ENCODE measurements at places on chromosomes 11 and 22.

DNA sequence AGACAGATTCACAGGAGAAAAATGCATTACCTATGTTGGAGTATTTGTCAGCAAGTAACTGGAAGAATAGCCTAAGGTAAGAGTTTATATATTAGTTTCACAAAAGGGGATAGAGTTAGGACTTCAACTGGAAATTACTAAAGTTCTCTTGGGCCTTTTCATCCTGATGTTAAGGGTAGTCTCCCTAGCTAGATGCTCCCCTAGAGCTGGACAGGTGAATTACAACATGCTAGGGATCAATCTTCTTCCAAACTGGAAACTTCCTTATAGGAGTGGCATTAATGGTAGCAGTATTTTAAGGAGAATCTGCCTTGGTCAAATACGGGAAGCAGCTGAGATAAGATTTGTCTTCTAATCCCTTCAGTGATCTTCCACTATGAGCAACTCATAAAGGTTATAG lies 632.8 kb upstream of the RAG2 start:
- DNase-seq: no peak

- no peak for DNase-seq
These were observed 3.1 kb downstream of the TNNT3 start for GRCh38 chr11:1922481-1923081.

GRCh38 chr11:76102802-76103201 lies 103.5 kb downstream of the WNT11 start:
- DNase-seq: no peak

DNA sequence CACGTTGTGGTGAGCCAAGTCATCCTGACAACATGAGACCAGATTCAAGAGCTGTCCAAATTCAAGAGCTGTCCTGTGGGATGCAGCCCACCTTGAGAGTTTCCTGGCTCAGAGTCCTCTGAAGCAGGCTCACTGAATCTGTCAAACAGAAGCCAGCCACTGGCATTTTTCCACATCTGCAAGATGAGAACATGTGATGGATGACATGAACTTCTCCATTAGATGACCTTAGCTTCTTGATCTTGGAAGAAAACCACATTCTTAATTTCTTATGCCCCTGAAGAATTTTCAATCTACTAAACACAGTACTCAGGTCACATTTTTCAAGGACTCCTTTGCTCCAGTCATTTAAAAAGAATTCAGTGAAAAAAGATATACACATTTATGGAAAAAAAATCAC lies 291.0 kb downstream of the GUCY1A2 start:
- DNase-seq: no peak

DNA sequence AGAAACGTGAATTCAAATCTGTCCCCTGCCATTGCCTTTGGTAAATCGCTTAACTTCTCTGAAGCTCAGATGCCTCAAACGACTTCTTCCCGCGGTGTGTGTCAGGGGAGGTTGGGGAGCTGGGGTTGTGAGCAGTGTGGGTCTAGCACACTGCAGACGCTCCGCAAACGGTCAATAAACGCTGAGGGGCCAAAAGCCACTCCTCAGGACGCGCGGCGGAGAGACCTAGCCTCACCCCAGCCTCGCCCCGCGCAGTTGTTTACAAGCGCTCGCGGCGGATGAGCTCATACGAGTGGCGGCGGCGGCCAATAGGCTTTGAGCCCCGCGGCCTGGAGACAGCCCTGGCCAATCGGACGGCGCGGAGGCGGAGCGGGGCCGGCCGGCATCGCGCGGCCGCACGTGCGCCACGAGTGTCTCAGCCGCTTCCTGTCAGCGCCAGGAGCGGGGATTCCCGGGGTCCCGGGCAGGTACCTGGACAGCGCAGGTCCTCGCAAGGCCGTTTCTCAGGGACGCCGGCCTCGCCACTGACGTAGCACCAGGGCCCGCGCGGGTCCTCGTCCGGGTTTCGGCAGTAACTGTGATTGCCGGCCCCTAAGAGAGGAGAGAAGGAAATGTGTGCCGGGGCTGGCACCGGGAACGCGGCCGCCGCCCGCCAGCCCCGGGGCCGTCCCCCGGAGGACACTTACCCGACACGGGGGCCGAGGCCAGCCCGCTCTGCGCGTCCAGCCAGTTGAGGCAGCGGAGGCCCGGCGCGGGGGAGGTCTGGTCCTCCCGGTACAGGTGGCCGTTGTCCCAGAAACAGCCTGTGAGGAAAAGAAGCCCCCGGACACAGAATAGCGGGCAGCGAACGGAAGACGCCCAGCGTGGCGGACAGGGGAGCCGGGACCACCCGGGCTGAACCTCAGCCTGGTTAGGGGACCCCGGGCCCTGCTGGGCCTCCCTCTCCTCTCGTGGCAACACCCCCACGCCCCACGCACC lies 1.5 kb downstream of the PIK3IP1 start:
- peak; percentile 92 for DNase-seq

DNA sequence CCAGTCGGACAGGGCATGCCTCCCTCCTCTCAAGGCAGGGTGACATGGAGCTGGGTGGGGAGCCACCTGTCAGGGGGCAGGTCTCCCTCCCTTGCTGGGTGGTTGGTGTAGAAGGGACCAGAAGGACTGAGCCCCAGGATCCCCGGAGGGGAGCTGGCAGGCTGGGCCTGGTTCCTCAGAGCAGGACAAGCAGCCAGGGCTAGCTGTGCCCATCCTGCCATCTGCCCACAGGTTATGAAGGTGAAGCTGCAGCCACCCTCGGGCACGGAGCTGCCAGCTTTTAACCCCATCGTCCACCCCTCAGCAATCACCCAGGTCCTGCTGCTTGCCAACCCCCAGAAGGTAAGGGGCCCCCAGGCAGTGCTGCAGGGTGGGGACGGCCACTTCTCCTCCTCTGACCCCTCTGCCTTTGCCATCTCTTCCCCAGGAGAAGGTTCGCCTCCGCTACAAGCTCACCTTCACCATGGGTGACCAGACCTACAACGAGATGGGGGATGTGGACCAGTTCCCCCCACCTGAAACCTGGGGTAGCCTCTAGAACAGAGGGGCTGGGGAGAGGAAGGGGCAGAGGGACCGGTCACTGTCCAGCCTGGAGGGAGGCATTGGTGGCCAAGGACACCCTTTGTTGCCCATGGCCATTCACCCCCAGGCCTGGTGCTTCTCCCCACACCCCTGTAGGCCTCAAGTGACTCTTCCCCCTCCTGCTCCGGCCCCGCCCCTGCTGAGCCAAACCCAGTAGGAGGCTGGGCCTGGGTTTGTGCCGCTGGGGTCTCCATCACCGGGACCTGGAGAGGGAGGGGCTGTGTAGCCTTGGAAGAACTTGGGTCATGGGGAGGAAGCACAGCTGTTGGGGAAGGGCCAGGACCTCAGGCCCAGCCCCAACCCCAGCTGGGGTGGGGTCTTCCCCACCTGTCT lies 7.0 kb upstream of the SH3BP1 start:
- DNase-seq: no peak

DNA sequence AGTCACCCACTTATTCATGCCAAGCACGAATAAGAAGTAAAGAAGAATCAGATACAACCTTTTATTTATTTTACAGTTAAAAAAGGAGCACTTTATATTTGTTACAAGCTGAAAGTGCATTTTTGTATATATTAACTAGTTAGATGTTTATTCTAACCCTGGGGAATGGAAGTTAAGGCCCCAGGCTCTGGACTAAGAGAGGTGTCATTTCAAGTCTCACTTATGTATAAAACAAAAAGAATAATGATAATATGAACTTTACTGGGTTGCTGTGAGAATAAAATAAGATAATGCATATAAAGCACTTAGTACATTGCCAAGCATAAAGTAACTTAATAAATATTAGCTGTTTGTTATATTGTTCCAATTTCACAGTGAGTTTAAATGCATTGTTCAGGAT lies 12.1 kb upstream of the FAT3 start:
- no peak for DNase-seq

GRCh38 chr11:132549561-132549960 lies 982.7 kb downstream of the OPCML start:
- no peak for DNase-seq

- DNase-seq: no peak
These were observed 103.7 kb downstream of the SHANK2 start for GRCh38 chr11:71148716-71149115.

GRCh38 chr22:21695430-21696085 lies 29.7 kb downstream of the PPIL2 start:
- no peak for DNase-seq

DNA sequence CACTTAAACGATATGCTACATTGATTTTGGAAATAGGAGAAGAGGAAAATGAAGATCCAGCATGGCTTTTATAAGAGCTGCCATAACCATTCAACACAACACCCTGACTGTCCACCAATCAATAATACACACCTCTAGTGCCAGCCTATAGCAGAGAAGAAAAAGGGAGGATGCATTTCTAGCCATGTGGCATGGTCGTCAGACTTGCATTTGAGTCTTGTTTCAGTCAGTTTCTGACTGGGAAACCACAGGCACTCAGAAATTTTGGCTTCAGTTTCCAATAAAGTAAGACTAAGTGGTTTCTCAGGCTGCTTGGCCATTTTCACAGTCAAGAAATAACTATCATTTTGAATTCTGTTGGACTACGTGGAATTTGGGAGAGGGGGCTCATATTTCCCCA lies 523.5 kb upstream of the LRRC4C start:
- no peak for DNase-seq

GRCh38 chr11:100338144-100338840 lies 348.8 kb upstream of the ARHGAP42 start:
- DNase-seq: no peak

- DNase-seq: no peak
These were observed 368.1 kb downstream of the DCDC1 start for GRCh38 chr11:31001427-31001826.

- no peak for DNase-seq
These were observed 330.1 kb upstream of the PLET1 start for GRCh38 chr11:112590764-112591163.

- DNase-seq: no peak
These were observed 2.0 kb upstream of the CDK2AP2 start for GRCh38 chr11:67510023-67510345.

DNA sequence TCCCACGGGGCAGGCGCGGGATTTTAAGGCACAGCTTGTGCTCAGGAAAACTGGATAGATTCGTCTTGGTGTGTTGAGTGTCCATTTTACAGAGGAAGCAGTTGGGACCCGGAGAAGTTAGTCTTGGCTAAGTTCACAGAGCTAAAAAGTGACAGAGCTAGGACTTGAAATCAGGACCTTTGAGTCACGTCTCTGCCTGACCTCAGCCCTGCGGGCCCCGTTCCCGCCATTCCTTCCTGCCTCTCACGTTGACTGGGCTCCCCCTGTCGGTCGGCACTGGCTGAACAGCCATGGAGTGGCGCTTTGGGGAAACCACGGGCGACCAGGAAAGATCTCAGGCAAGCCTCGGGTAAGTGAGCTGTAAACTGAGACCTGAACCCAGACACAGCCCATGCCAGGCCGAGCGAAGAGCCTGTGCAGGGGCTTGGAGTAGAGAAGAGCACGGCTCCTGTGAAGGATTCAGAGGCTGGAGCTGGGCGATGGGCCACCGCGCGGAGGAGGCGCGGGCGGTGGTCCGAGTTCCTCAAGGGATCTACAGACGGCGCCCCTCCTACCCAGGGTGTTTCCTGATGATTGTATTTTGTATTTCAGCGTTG lies 54.1 kb downstream of the WNT11 start:
- peak; percentile 86 for DNase-seq

DNA sequence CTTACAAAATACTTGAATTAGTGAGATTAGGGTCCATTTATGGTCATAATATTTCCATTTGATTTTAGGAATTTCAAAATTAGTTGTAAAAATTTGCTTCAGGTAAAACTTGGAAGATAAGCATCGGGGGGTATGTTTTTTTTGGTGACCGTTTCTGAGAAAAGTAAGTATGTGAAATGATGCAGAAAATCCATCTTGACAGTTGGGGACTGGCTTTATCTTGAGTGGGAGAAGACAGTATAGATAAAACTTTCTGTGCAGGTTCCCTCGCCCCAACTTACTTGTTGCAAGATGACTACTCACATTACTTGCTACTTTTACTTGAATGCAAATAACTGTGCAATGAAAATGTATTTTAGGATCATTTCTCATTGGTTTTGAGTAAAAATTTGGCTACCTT lies 49.5 kb downstream of the DNAJC24 start:
- no peak for DNase-seq

GRCh38 chr22:49768077-49768910 lies 59.4 kb downstream of the BRD1 start:
- DNase-seq: no peak

- no peak for DNase-seq
These were observed 8.8 kb upstream of the MB start for GRCh38 chr22:35625763-35626432.

DNA sequence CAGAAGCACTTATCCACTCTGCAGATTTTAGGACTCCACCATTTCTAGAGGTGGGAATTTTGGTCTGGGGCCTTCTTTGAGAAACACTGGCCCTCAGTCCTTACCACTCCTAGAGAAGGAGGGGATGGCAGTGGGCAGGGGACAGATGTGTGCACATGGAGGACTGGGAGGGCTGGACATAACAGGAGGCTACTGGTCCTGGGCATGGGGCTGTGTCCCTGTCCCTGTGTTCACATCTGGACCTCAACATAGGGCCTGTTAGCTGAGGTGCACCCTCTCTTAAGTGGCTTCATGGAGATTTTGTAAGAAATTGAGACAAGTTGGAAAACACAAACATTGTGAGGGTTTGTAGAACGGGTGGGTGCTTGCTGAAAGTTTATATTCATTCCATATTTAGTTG lies 103.4 kb downstream of the ATXN10 start:
- DNase-seq: no peak

GRCh38 chr11:126338346-126339055 lies 17.0 kb upstream of the ST3GAL4 start:
- DNase-seq: no peak

DNA sequence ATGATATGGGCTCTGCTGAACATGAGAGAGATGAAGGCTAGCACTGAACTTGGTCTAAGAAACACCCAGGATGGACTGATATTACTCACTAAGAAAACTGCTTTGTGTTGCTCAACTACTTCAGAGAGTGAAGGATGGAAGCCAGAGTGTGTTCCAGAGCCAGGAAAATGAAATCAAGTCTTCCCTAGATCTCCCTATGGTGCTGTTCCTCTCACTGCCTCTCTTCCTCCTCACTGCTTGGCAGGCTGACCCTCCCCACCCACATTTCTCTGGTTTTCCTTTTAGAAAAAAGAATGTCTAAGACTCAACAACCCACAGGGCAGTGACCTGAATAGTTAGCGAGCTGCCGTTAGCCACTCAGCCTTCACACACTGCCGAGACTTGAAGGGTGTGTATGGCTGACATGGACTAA lies 65.6 kb downstream of the CCDC81 start:
- no peak for DNase-seq

GRCh38 chr11:829847-830294 lies 2.2 kb downstream of the CRACR2B start:
- DNase-seq: no peak

- DNase-seq: no peak
These were observed 36.5 kb downstream of the KIAA0930 start for GRCh38 chr22:45204241-45204640.

GRCh38 chr11:93783362-93783761 lies 720 bp upstream of the MED17 start:
- DNase-seq: no peak

- no peak for DNase-seq
These were observed 1476.1 kb downstream of the BRD1 start for GRCh38 chr22:48351376-48352085.

- DNase-seq: no peak
These were observed 230.4 kb upstream of the MTNR1B start for GRCh38 chr11:92739041-92739440.

Data from activated T-cell treated with anti-CD3 and anti-CD28 coated beads for 48 hours (primary cell).